Ammon's horn (tissue), 1 donor: ENCODE measurements at places on chromosomes 11 and 22.
A peak's percentile ranks its signal among the peaks of the same experiment; 100 is the strongest.

DNA sequence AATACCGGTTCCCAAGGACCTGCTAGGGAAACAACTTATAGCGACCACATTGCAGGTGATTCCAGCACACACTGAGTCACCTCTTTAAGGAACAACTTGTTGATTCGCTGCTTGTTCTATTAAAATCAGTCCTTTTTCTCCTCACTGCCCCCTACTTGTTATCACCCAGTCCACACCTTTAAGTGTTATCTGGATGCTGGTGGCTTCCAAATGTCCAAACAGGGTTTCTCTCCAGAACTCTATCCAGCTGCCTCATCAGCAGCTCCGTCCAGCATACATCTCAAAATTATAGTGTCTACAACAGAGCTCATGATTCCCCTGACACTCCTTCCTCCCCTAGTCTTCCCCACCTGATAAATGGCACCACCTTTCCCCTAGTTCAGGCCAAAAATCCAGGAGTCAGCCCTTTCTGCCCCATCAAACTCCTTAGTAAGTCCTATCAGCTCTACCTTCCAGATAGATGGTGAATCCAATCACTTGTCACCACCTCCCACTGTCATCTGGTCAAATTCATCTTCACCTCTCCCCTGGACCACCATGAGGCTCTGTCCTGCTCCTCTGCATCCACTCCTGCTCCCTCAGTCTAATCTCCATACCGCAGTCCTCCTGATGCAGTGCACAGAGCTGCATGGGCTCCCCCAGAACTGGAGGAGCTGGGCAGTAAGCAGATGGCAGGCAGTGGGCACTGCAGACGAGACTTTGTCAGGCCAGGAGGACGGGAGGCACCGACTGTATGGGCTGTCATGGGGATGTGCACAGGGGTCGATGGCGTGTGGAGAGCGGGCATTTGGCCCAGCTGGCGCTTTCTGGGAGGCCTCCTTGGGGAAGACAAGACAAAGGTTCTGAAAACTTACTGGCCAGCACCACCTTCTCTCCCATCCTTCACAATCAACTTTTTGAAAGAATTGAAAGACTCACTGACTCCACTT, 19.3 kb downstream of the IL10RA start:
- no peak for DNase-seq

DNA sequence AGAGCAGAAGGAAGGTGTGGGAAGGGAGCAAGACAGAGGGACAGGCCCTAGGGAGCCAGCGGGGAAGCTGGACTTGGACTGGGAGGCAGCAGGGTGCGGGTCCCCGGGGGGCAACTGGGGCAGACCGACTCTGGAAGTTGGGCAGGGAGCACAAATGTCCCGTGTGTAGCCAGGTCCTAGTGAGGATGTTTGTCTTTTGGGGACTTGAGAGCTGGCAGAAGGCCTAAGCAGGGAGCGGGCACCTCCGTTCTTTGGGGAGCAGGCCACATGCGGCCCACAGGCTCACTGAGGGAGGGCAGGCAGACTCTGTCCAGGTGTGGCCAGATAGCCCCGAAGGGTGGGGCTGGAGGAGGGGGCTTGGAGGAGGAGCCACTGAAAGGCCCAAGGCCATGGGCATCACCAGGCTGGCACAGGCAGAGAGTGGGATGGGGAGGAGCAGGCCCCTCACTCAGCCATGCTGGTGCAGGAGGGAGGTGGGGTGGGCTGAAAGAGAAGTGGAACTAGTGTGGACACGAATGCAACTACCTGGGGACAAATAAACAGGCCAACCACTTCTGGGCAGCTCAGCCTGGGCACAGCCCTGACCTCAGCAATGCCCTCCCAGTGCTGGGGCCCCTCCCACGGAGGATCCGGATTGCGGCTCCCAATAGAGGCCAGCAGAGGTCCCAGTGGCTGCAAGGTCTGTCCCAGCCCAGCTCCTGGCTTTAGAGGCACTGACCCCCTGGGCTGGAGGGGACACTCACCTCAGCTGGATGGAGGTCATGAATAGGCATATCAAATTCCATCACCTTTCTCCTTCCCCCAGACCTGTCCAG, 1.3 kb upstream of the SCARF2 start:
- no peak for DNase-seq

DNA sequence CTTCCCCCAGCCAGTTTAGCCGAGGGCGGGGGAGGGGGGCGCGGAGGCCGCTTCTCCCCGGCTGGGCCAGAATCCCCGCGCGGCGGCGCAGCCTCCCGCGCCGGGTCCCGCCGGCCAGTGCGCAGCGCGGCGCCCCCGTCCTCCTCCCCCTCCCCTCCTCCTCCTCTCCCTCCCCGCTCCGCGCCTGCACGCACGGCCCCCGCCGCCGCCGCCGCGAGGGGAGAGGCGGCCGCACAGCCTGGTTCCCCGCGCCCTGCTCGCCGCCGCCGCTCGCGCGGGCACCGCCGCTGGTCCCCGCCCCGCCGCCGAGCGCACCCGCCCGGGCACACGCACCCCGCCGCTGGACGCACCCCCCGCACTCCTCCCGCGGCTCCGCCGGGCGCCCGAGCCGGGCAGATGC, at the start of gene FLRT1:
TSS of gene FLRT1 (plus strand) at position 356 of the 400 bp plus-strand sequence. CDS start 80,337 bp downstream, outside the sequence.
- DNase-seq, result peak; percentile 60

DNA sequence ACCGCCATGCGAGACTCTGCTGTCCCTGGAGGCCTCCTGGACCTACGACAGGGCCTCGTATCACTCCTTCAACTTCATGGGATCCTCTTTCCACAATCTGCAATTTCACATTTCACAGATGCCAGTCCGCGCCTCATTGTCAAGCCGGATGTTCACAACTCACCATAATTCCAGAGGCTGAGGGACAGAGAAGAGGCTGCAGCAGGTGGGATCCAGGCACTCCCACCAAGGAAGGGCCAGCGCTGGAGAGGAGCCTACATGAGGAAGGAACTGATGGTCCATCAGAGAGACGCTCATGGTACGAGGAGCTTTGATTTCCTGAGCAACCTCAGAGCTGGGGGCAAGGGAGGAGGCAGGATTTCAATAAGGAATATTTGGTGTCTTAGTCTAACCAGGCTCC, 495.0 kb downstream of the BRD1 start:
- DNase-seq, result no peak

DNA sequence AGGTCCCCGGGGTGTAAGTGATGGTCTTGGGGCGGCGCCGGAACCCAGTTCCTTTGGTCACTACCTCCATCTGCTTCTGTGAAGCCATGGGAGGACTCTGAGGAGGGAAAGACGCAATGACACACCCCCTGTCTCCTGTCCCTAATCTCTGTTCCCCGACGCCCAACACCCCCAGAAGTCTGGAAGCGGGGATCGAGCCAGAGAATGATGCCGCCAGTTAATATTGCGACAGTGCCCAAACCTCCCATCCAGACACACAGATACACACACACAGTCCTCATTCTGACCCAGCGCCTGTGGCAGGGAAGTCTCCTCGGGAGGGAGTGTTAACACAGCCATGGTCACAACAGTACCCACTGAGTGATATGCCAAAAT, 352 bp downstream of the C22orf23 start:
- no peak for DNase-seq

DNA sequence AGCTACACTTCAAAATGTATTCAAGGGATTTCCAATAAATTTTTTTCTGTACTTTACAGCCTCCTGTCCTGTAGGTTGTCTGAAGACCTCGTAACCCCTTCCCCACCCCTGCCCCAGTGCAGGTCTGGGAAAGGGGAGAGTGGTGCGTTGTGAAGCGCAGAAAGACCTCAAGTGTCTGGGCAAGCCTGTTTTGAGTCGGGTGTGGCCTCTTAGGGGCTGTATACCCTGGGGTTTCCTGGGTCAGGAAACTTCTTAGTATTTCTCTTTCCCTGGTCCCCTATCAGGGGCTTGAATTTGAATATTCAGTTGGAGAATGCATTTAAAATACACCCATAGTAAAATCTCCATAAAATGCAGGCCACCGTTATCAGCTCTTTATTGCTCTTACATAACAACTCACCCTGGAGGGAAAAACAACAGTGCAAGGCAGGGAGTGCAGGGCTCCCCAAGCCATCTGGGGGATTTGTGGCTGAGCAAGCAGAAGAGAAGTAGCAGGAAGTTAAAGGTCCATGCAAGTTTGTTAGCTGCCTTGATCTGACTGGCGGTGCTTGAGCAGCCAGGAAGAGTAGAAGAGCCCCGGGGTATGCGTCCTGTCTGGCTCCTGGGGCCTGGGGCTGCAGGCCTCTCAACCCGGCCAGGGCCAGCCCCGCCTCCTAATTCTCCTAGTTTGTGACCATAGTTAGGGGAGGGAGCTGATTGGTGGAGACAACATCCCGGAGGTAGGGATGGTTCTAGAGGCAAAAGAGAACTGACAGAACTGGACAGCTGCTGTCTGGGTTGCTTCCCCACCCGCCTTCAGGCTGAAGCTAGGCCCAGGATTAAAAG, 25.7 kb downstream of the ARHGAP1 start:
- no peak for DNase-seq

GRCh38 chr22:20434264-20434751, 3.3 kb downstream of the SCARF2 start:
- DNase-seq, result no peak

GRCh38 chr22:50604256-50605001, 3.8 kb downstream of the MAPK8IP2 start:
- DNase-seq, result no peak

DNA sequence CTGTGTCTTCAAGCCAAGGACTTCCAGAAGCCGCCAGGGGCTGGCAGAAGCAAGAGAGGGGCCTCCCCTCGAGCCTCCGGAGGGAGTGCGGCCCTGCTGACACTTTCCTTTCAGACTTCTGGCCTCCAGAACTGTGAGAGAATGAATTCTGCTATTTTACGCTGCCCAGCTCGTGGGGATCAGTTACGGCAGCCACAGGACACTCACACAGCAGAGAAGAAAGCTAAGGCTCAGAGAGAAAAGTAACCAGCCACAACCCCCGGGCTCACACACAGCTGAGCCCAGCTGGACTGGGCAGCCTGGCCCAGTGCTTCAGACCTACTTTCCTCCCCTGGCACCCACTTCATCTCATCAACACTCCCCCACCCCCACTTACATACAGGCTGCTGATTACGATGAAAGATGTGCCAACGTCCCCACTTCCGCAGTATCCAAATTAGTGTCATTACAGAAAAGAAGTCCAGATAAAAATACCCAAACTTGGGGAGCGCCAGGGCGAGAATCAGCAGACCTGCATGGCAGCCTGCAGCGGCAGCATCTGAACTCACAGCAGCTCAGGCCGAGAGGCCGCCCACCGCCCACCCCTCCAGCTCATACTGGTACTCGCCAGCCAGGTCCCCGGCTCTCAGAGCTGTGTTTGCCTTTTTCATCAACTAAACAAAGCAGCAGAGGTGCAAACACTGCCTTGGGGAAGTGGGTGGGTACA, 15.3 kb downstream of the PHF21B start:
- no peak for DNase-seq

- DNase-seq, result no peak
Measured at GRCh38 chr11:110367571-110367970, 62.2 kb upstream of the FDX1 start.

GRCh38 chr11:128565881-128566280, 21.5 kb downstream of the ETS1 start:
- DNase-seq, result no peak

- DNase-seq, result no peak
Measured at GRCh38 chr22:37492428-37493344, 6.5 kb upstream of the MFNG start.

GRCh38 chr11:45336136-45336535, 50.0 kb upstream of the SYT13 start:
- DNase-seq, result no peak
